Activated CD4-positive, alpha-beta T cell treated with anti-CD3 and anti-CD28 coated beads for 36 hours (primary cell): ENCODE measurements at places on chromosomes 7 and 10. TPM values are rescaled to one million over a fixed set of nuclear protein-coding genes. Genes with fewer than 3 reads are reported as not detected.

- H3K27ac ChIP-seq, result no peak overlapping the region
- H3K4me3 ChIP-seq, result no peak overlapping the region
- no peak for DNase-seq
Observed at GRCh38 chr10:65194555-65194954, 1673.4 kb downstream of the REEP3 start.

DNA sequence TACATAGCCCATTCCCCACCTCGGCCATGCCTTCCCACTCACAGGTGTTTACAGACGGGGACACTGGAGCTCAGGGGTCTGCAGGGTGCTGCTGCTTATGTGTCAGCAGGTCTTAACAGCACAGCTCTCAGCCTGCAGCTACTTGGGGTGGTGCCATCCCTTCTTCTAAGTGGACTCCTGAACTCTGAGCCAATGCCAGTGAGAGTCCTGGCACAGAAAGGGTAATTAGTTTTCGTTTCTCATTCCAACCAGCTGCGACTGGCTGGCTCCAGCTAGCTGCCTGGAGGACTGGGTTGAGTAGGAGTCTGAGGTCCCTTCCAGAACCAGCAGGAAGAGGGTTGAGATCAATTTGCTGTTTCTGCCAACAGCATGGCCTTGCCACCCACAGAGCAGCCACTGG, 88.3 kb upstream of the AGK start:
- H3K27me3 ChIP-seq, result peaks cover 8% of the 10 kb centered on the region
- no peaks in the 10 kb centered on the region for H3K36me3 ChIP-seq
- H3K4me3 ChIP-seq, result no peak overlapping the region
- no peaks in the 10 kb centered on the region for H3K4me1 ChIP-seq

GRCh38 chr7:33757563-33758165, 147.7 kb upstream of the BMPER start:
- no peak overlapping the region for H3K27ac ChIP-seq
- no peaks in the 10 kb centered on the region for H3K27me3 ChIP-seq
- DNase-seq, result peak; percentile 43
- H3K4me1 ChIP-seq, result no peaks in the 10 kb centered on the region

DNA sequence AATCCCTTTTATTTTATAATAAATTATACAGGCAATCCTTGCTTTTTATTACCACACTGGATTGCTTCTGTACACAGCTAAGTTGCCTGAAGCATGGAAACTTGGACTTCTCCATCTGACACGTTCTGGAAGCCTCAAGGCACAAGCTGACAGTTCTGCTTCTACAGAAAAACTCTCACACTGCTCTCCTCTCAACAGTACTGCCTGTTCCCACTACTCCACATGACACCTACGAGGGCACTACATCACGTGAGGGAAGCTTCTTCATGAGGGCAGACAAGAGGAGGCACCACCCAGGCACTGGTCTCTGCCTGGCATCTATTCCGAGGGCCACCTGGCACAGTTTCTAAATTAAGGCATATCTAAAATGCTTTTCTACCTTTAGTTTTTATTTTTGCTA, 16.8 kb upstream of the FAM133B start:
- no peak for DNase-seq
- H3K27me3 ChIP-seq, result no peaks in the 10 kb centered on the region
- peaks cover 9% of the 10 kb centered on the region for H3K4me1 ChIP-seq
- no peak overlapping the region for H3K4me3 ChIP-seq

- H3K4me1 ChIP-seq, result no peaks in the 10 kb centered on the region
- H3K27me3 ChIP-seq, result no peaks in the 10 kb centered on the region
- H3K4me3 ChIP-seq, result no peak overlapping the region
Observed at GRCh38 chr10:59373071-59373470, 10.7 kb upstream of the FAM13C start.

Gene PRKCQ
- total RNA-seq, result 32.9 TPM

Gene GPR85
- not detected for total RNA-seq

DNA sequence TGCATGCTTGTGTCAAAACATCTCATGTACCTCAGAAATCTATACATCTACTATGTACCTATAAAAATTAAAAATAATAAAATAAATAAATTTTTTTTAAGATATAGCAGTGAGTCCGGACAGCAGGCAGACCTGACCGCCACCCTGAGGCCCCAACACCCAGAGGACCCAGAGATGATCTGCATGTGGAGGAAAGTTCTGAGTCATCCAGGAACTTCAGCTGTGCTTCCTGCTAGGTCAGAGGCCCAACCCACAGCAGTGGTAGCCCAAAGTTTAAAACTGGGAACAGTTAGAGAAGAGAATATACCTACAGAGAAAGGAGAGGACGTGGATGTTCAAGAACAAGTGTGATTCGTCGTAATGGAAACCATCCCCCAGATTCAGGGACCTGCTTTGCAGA, 683.7 kb upstream of the NRP1 start:
- no peaks in the 10 kb centered on the region for H3K4me1 ChIP-seq
- H3K36me3 ChIP-seq, result no peaks in the 10 kb centered on the region
- no peak overlapping the region for H3K4me3 ChIP-seq
- H3K27ac ChIP-seq, result no peak overlapping the region
- peaks cover 1% of the 10 kb centered on the region for H3K27me3 ChIP-seq

Gene PGAM2
- total RNA-seq, result not detected

- no peak for DNase-seq
- H3K36me3 ChIP-seq, result peaks cover 7% of the 10 kb centered on the region
- H3K27me3 ChIP-seq, result no peaks in the 10 kb centered on the region
Observed at GRCh38 chr10:89228962-89229361, 21.8 kb upstream of the CH25H start.

GRCh38 chr7:48250441-48250951, 79.2 kb downstream of the ABCA13 start:
- H3K27me3 ChIP-seq, result peaks cover 9% of the 10 kb centered on the region
- no peak overlapping the region for H3K4me3 ChIP-seq
- no peaks in the 10 kb centered on the region for H3K36me3 ChIP-seq
- peaks cover 14% of the 10 kb centered on the region for H3K4me1 ChIP-seq

DNA sequence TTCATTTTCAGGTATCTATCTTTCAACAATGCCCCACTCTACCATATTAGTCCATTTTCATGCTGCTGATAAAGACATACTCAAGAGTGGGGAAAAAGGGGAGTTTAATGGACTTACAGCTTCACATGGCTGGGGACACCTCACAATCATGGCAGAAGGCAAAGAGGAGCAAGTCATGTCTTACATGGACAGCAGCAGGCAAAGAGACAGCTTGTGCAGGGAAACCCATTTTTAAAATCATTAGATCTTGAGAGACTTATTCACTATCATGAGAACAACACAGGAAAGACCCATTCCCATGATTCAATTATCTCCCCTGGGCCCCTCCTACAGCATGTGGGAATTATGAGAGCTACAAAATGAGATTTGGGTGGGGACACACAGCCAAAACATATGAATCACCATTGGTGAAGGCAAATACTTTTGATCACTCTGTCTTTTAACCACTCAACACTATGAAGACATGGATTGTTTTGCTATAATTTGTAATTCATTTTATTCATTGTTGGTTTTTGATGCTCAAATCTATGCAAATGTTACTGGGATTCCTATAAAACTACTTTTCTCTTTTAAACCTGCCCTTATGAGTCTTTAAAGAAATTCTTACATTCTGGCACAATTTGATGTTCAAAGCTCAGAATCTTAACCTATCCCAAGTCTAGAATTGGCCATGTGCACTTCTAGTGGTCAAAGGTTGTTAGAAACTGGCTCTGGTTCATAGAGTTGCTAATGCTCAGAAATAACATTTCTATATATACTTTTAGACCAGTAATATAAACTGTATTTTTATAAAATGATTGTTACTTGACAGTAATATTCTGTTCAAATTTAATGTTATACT, 15.3 kb downstream of the AKR1C4 start:
- H3K4me1 ChIP-seq, result no peaks in the 10 kb centered on the region
- no peak for DNase-seq
- no peaks in the 10 kb centered on the region for H3K36me3 ChIP-seq
- H3K4me3 ChIP-seq, result no peak overlapping the region
- no peaks in the 10 kb centered on the region for H3K27me3 ChIP-seq
- no peak overlapping the region for H3K27ac ChIP-seq

Gene EIF3A
- total RNA-seq, result 150 TPM

Gene AGFG2
- total RNA-seq, result 49.4 TPM

- no peaks in the 10 kb centered on the region for H3K36me3 ChIP-seq
- DNase-seq, result no peak
- no peak overlapping the region for H3K4me3 ChIP-seq
- H3K27ac ChIP-seq, result no peak overlapping the region
Observed at GRCh38 chr10:131862548-131862947, 38.3 kb upstream of the PPP2R2D start.

DNA sequence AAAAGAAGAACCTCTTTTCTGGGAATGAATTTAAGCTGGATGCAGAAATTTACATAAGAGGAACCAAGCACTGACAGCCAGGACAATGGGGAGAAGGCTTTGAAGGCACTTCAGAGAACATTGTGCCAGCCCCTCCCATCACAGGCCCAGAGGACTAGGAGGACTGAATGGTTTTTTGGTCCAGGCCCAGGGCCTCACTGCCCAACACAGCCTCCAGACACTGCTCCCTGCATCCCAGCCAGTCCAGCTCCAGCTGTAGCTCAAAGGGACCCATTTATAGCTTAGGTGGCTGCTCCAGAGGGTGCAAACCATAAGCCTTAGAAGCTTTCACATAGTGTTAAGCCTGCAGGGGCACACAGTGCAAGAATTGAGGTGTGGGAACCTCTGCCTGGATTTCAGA, 142.1 kb downstream of the DPY19L1 start:
- DNase-seq, result no peak
- H3K27me3 ChIP-seq, result peaks cover 11% of the 10 kb centered on the region
- H3K27ac ChIP-seq, result no peak overlapping the region
- no peaks in the 10 kb centered on the region for H3K4me1 ChIP-seq
- no peak overlapping the region for H3K4me3 ChIP-seq
- no peaks in the 10 kb centered on the region for H3K36me3 ChIP-seq

DNA sequence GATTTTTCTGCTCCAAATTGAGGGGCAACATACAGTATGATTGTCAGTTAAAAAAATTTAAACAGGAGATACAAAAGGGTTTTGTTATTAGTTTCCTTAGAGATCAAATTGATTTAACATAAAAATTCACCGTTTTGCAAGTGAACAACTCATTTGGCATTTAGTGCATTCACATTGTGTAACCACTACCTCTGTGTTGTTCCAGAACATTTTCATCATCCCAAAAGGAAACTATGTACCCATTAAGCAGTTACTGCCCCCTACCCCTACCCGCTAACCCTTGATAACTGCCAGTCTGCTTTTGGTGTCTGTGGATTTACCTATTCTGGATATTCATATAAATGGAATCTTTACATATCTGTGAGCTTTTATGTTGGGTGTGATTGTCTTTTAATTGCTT, 3.1 kb downstream of the ZRANB1 start:
- peaks cover 51% of the 10 kb centered on the region for H3K4me1 ChIP-seq
- no peak for DNase-seq
- no peak overlapping the region for H3K27ac ChIP-seq
- H3K4me3 ChIP-seq, result no peak overlapping the region
- H3K36me3 ChIP-seq, result peaks cover 38% of the 10 kb centered on the region

DNA sequence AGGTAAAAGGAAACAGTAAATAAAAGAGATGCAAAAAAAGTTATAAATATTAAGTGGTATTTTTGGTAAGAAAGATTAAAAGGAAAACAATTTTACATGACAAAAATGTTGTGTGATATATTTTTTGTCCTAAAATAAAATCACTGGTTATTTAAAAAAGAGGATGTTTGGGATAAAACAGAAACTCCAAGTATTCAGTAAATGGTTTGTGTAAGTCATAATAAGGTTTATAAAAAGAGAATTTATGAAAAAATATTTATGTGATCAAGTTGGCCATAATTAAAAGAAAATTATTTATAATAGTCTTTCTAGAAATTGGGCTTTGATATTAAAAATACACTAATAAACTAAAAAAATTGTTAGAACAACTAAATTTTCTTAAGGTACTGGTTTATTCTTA, 38.2 kb upstream of the FIGNL1 start:
- no peak overlapping the region for H3K4me3 ChIP-seq
- no peak for DNase-seq
- H3K27ac ChIP-seq, result no peak overlapping the region
- no peaks in the 10 kb centered on the region for H3K36me3 ChIP-seq
- no peaks in the 10 kb centered on the region for H3K4me1 ChIP-seq

GRCh38 chr10:25018703-25019102, 2.3 kb downstream of the THNSL1 start:
- DNase-seq, result no peak
- H3K4me3 ChIP-seq, result no peak overlapping the region
- H3K27me3 ChIP-seq, result no peaks in the 10 kb centered on the region

Gene NEUROD6
- not detected for total RNA-seq

Gene CUL2
- total RNA-seq, result 45.3 TPM

DNA sequence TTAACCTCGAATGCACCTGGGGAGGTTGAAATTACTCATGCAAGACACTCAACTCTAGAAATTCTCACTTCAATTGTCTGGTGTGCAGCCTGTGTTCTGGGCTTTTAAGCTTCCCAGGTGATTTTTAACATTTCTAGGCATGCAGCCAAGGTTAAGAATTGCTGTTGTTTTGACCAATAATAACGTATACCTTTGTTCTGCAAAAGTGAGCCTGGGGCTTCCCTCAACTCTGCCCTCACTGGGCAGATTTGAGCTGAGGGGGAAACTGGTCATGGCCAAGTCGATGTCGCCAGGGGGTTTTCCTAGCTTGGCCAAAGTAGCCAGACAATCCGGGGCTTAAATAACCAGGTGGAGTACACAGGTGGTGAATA, 568 bp downstream of the PRSS2 start:
- H3K27me3 ChIP-seq, result no peaks in the 10 kb centered on the region
- H3K4me1 ChIP-seq, result peaks cover 7% of the 10 kb centered on the region
- H3K4me3 ChIP-seq, result no peak overlapping the region
- no peak for DNase-seq
- H3K36me3 ChIP-seq, result peaks cover 2% of the 10 kb centered on the region

Gene HOXA2
- not detected for total RNA-seq

Gene CREM
- total RNA-seq, result 106 TPM

Gene NPFFR1
- not detected for total RNA-seq

DNA sequence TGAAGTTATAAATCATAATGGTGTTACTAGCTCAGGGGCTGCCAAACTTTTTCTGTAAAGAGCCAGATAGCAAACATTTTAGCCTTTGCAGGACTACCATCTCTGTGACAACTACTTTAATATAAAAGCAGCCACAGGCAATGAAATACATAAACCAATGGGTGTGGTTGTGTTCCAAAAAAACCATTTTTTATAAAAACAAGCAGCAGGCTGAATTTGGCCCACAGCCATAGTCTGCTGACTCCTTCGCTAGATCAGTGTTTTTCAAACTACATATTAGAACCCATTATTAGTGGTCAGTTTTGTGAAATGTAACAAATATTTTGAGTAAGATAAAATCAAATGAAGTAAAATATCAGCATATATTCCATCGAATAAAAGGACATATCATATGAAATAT, 13.6 kb downstream of the GNG11 start:
- DNase-seq, result no peak
- H3K27ac ChIP-seq, result no peak overlapping the region
- no peaks in the 10 kb centered on the region for H3K4me1 ChIP-seq
- no peak overlapping the region for H3K4me3 ChIP-seq
- H3K36me3 ChIP-seq, result no peaks in the 10 kb centered on the region

Gene PHTF2
- total RNA-seq, result 26.7 TPM

- no peak overlapping the region for H3K4me3 ChIP-seq
- no peak for DNase-seq
- no peaks in the 10 kb centered on the region for H3K4me1 ChIP-seq
- peaks cover 4% of the 10 kb centered on the region for H3K27me3 ChIP-seq
- H3K27ac ChIP-seq, result no peak overlapping the region
Observed at GRCh38 chr10:131772441-131772840, 128.4 kb upstream of the PPP2R2D start.
